ENCODE measurements at places on chromosomes 6 and 20. TPM values are rescaled to one million over a fixed set of nuclear protein-coding genes. Genes with fewer than 3 reads are reported as not detected.

The TAP1 gene
- total RNA-seq, result 35.0 TPM

The ZDHHC14 gene
- total RNA-seq, result 2.6 TPM

The RHAG gene
- total RNA-seq, result not detected

The GTF3C6 gene
- total RNA-seq, result 103 TPM

The PRKN gene
- not detected for total RNA-seq

The KHDC1 gene
- 3.4 TPM for total RNA-seq

The FILIP1 gene
- total RNA-seq, result 0.25 TPM

The VWA7 gene
- total RNA-seq, result 1.7 TPM

The CHRNA4 gene
- 0.35 TPM for total RNA-seq

The MTG2 gene
- total RNA-seq, result 36.8 TPM

The AMD1 gene
- 163 TPM for total RNA-seq

The TRIM15 gene
- not detected for total RNA-seq

The BPIFB2 gene
- total RNA-seq, result not detected

The CST5 gene
- not detected for total RNA-seq

The CNBD2 gene
- total RNA-seq, result 6.1 TPM

The BPIFB1 gene
- total RNA-seq, result 0.06 TPM

The SIRPB1 gene
- 0.43 TPM for total RNA-seq

The FAM217A gene
- not detected for total RNA-seq

The ZNF292 gene
- total RNA-seq, result 2.8 TPM

The SRSF3 gene
- 518 TPM for total RNA-seq

The CAPN11 gene
- total RNA-seq, result 0.06 TPM

The ALDH5A1 gene
- total RNA-seq, result 8.0 TPM

The LPA gene
- total RNA-seq, result 0.09 TPM

The PNRC1 gene
- total RNA-seq, result 39.2 TPM

The F13A1 gene
- not detected for total RNA-seq

The SALL4 gene
- total RNA-seq, result 2.0 TPM

The DHX16 gene
- 29.8 TPM for total RNA-seq

The NOL4L gene
- total RNA-seq, result 9.6 TPM

The MEP1A gene
- not detected for total RNA-seq

The PRICKLE4 gene
- total RNA-seq, result 1.2 TPM

The ZC2HC1B gene
- not detected for total RNA-seq

The ARMC2 gene
- 2.2 TPM for total RNA-seq

The GRM1 gene
- 0.02 TPM for total RNA-seq

The OTOR gene
- total RNA-seq, result not detected

The SLC22A7 gene
- total RNA-seq, result not detected

The MRPS18A gene
- total RNA-seq, result 48.0 TPM

Measured in A549 treated with Hydrocortisone at 1 μM for 4 hours (cell line).